Activated naive CD4-positive, alpha-beta T cell (primary cell): ENCODE measurements at places on chromosomes 7 and 10.

- no peak for DNase-seq
These were observed 197.0 kb downstream of the ZNF438 start for GRCh38 chr10:30834651-30835050.

DNA sequence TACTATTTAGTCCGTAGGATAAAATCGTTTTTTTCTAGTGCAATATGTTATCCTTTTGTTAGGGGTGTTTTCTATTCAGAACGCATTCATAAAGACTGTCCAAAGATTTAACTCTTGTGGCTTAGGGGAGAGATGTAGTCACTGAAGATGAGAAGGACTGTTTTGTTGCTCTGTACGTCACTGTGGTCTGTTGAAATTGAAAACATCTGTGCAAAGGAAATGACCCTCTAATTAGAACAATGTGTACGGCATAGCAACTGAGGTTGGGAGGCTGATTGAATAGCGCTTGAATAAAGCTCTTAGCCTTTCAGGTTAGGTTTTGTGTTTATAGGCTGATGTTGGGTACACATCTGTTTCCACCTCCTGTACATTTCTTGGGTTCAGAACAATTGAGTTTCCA is 453.4 kb upstream of the AKR1E2 start:
- DNase-seq, result no peak

GRCh38 chr10:66318761-66319160 is 607.1 kb upstream of the LRRTM3 start:
- DNase-seq, result no peak

DNA sequence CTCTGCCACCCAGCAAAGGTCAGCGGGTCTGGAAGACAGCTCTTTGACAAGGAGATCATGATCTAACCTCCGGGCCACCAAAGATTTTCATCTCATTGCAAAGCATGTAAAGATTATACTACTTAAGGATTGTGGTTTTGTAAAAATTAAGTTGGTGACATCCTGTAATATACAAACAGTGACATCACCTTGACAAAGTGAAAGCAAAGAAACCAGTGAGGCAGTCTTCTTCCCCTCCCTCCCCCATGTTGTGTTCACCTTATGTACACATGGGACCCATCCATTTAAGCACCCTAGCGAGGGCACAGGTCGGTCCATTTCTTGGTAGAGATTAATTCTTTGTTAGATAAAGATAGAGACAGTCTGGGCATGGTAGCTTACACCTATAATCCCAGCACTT is 3.9 kb downstream of the MDH2 start:
- DNase-seq, result no peak

DNA sequence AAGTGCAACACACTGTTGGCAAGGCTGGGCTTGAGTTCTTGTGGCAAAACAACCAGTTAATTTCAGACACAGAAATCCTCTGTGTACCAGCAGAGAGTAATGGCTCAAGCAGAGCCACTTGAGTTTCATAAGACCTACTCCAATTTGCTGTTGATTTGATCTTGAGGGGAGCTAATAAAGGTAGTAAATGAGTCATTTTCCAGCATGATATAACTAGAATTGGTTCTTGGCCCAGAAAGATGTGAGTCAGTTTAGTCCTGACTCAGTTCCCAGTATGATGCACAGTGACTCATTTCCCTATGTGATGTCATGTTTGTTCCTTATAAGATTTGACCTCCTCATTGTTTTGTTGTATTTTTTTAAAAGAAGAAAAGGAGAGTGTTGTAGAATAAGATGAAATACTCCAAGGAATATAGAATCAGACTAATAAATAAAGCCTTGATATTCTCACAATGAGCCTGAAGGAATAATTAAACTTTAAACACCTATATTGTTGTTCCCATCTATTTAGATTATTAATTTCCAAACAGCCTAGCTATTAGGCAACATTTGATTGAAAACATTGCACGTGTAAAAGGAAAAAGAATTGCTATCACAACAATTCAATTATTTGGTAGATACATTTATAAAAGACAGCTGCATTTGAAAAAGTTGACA is 186.2 kb downstream of the REEP3 start:
- DNase-seq, result no peak

GRCh38 chr7:135976312-135977006 is 700 bp downstream of the MTPN start:
- no peak for DNase-seq

GRCh38 chr7:19589446-19589845 is 119.4 kb downstream of the POLR1F start:
- no peak for DNase-seq

DNA sequence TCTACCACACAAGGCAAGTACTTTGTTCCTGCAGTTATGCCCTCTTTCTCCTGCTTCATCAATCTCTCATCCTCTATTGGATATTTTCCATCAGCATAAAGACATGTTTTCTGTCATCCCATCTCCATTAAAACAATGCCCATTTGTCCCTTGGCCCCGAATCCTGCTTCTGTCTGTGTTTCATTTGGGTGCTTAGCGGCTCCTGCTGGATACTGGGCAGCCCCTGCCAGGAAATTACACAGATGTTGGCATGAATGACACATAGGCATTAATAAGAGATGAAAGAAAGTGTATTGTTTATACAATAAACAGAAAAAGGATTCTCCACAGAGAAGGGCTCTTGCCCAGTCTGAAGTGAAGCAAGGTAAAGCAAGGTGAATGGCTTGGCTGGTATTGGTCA is 765.3 kb downstream of the REEP3 start:
- no peak for DNase-seq

DNA sequence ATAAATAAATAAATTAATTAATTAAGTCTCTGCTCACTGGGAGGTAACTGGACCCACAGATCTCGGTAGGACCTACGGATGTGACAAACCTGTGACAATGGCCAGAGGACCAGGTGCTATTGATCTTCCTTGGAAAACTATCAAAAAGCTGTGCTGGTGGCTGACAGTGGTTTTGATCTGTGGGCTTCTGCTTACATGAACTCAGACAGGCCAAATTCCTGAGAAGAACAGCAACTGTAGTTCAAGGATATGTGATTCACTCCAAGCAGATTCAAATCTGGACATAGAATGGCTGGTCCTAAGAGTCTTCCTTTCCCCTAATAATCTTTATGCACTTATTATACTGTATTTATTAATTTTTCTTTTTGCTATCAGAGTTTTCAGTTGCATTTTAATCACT is 80.0 kb downstream of the ATXN7L1 start:
- DNase-seq, result no peak

DNA sequence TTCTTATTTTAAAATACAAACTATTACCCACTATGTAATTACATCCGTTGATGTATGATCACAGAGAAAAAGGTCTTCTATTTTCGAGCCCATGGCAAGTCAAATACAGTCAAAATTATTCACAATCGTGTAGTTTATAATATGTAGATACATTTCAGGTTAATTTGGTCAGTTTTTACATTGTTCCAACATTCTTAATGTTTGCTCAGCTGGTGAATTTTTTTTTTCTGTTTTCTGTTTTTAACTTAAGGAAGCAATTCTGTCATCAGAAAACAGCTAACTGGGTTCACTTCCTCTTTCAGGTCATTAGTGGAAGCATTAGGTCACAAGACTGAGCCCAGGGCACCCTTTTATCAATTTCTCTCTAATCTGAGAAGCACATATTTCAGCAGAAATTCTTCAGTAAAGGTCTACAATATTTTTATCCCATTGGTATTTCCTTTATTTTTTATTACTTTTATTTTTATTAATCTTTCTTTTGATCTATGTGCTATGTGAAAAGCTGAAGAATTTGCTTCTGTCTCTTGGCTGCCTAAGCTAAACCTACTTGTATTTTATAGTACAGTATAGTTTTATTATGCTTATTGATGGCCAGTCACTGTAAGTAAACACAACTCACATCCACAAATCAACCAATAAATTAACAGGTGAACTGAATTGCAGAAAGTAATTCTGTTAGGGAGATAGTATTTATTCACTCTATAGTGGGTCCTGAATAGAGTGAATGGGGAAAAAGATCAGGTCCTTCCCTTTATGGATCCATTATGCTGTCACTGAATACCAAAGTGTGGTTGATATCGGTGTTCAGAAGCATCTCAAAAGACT is 84.6 kb downstream of the ICA1 start:
- DNase-seq, result no peak

DNA sequence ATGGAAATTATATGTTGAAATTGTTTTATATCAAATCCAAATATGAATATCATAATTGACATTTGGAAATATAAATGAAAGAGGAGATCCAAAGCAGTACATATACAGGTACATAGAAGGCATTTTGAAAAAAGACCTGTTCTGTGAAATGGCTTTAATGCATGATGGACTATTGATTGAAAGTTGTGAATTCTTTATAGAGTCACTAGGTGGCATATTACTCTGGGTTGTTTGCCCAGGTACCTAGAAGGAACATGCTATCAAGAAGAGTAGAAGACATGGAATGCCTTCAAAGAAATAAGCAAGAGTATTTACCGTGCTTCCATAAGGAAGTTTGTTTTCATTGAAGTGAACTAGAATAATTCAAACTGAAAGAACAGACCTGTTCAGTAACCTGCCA is 160.0 kb upstream of the ANK3 start:
- no peak for DNase-seq

- no peak for DNase-seq
These were observed 168.4 kb upstream of the IMMP2L start for GRCh38 chr7:111730476-111731300.

GRCh38 chr10:98446151-98446660 is 529 bp downstream of the HPS1 start:
- DNase-seq, result no peak

GRCh38 chr10:17504547-17505245 is 50.3 kb upstream of the ST8SIA6 start:
- no peak for DNase-seq

DNA sequence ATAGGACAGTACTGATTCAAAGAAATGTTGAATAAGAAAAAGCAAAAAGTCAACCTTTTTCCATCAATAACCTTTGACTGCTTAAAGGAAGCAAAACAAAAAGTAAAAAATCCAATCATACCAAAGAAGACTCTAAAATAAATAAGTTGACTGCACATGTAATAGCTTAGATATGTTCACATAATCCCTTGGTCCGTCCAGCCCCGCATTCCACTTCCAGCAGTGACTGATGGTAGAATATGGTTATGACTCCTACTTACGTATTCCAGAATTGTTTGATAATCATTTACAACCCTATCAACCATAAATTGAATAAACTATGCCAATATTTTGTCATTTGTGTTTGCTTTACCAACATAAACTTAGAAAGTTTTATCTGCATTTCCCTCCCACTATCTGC is 77.9 kb downstream of the CTNNA3 start:
- no peak for DNase-seq

- DNase-seq, result no peak
These were observed 49.5 kb downstream of the GATA3 start for GRCh38 chr10:8104005-8104404.

- no peak for DNase-seq
These were observed 3.2 kb downstream of the OPN4 start for GRCh38 chr10:86657396-86658011.

- no peak for DNase-seq
These were observed 38.0 kb downstream of the INPP5A start for GRCh38 chr10:132575320-132576201.

DNA sequence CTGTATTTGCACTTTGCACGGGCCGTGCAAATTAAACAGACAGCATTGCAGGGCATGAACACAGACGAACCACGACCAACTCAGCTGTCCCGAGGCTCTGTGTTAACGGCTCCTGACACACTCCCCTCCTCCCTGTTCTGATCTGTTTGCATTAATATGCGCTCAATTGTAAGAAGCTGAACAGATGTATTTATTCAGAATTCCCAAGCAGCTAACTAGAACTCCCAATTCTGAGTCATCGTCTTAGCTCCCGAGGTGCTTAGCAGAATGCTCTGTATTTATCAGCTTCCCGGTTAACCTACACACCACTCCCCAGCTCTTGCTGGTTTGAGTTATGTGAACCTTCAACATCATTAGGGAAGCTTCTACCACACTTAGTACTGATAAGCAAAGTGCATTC is 286.4 kb downstream of the PTPRN2 start:
- DNase-seq, result no peak

- no peak for DNase-seq
These were observed 48.5 kb upstream of the PPP2R2D start for GRCh38 chr10:131852176-131852822.

- DNase-seq, result no peak
These were observed 16.2 kb downstream of the RAMP3 start for GRCh38 chr7:45173596-45174327.

DNA sequence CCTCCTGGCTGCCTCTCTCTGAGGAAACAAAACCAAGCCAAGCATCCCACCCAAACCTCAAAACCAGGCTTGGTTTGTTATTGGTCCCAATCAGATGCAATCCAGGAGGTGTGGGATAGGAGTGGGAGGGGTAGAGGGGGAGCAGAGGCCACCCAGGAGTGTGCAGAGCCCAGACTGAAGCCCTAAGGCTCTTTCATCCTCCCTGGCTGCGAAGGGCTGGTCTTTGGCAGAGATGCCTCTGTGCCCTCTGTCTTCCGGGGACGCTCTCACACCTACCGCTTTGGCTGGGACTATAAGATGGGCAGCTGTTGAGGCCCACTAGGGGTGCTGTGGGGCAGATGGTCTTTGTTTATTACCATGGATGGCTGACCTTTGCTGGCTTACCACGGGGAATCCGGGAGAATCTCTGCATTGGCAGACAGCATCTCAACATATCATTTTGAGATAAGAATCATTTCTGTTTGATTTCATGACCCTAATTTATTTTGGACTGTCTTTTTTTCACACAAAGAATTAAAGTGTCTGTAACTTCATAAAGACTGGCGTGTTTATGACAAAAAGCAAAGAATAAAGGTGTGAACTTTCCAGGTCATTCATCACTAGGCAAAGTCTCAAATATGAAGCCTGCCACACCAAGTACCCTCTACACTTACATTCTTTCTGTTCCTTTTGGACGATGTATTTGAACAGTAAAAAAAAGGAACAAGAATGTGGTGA is 6.5 kb upstream of the DENND2A start:
- DNase-seq, result no peak

DNA sequence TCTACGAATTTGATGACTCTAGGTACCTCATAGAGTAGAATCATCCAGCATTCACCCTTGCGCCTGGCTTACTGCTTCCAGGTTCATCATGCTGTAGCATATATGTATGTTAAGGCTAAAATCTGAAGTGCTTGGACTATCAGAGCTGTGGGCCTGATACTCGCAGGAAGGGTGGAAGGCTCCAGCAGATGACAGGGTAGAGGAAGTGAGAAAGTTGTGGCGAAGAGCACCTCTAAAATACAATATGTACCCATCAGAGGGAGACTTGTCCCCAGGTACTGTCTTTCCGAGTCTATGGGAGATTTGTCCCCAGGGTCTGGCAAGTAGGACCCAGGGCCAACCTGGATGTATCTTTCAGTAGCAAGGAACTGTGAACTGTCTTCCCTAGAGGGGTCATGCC is 48.1 kb upstream of the PLEKHA1 start:
- no peak for DNase-seq

DNA sequence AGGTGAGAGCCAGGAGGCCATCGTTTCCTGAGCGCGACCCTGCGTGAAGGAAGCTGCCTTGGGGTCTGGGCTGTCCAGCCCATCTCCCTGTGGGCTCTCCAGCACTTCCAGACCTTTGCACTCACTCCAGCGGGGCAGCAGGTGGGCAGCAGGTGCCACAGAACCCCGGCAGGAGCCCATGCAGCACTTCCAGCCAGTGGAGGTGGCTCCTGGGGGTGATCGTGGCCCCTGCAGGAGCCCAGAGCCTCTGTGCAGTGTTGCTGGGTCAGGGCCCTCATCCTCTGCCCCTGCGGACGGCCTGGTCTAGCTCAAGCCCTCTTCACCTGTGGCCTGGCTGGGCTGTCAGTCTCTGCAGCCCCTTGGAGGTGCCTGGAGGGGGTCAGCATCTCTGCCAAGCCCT is 59.9 kb downstream of the PWWP2B start:
- no peak for DNase-seq

GRCh38 chr7:17493446-17493845 is 195.0 kb downstream of the AHR start:
- DNase-seq, result no peak
